ENCODE measurements at places on chromosomes 12 and 14.

DNA sequence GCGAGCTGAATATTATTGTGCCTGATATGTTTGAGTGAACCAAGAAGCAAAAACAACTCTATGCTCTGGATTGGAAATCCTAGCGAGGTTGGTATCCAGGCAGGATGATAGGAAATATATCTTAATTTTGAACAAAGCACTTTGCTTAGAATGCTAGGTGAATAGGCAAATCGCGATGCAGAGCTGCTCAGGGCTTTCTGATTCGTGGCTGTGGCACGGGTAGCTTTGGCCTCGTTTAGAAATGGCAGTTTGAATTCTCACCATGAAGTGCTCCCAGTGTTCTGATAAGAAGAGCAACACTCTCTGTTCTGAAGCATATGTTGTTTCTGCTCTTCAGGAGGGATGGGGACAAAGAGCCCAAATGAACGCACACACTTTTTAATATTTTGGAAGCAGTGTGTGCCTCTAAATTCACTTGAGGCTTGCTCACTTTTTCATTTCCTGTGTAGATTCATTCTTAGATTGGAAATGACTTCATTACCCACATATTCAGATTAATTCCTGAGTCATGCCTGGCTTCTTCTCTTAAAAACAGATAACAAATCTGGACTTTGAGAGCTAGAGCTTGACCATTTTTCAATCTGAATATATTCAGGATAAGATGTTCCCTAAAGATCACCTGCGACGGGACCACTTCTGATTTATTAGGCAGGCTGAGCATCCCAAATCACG, 200.9 kb downstream of the RPAP3 start:
- no peak for DNase-seq

DNA sequence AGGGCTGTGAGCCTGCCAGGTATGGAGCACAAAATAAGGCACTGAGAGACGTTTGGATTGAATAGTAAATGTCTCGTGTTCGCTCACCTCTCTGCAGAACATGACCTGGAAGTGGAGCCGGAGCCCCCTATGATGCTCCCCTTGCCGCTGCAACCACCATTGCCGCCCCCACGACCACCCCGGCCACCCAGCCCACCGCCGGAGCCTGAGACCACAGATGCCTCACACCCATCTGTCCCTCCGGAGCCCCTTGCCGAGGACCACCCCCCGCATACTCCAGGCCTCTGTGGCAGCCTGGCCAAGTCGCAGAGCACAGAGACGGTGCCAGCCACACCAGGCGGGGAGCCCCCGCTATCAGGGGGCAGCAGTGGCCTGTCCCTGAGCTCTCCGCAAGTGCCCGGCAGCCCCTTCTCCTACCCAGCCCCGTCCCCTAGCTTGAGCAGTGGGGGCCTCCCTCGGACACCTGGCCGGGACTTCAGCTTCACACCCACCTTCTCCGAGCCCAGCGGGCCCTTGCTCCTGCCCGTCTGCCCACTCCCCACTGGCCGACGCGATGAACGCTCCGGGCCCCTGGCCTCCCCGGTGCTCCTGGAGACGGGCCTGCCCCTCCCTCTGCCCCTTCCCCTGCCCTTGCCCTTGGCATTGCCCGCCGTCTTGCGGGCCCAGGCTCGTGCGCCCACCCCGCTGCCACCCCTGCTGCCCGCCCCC, 18.7 kb downstream of the SETD1B start:
- no peak for DNase-seq

GRCh38 chr14:75428230-75429104, 645 bp downstream of the JDP2 start:
- DNase-seq = no peak

DNA sequence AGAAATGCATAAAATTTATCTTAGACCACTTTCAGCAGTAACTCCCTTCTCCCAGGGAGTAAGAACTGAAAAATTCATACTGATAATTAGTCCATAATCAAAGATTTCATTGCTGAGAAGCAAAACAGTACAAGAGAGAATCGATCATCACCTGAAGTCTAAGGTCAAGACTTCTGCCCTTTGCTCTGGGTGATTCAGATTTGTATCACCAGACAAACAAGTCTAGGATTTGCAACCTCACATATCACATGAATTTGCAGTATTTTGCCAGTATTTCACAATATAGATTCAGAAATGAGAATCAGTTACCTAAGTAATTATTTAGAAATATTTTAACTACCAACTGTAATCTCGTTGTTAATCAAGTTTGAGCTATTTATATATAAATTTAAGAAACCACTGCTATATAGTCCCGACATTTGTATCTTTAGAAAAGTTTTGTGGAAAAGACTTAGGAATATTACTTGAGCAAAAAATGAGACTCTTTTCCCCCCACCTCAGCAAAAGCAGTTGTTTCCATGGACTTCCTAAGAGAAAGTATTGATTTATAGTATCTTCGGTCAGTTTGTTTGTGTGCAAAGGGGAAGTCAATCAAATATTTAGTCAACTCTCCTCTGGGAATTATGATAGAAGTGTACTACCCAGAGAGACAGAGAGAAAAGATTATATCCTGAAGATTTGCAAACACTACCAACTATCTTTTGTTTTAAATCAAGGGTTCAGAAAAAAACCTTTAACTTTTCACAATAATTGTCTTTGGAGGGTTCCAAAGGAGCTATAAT, 840.1 kb downstream of the TRHDE start:
- DNase-seq = no peak

Measured in CD4-positive, alpha-beta T cell treated with Interleukin-21 for 1 hour (primary cell).